ENCODE measurements at places on chromosomes 11 and 22.

DNA sequence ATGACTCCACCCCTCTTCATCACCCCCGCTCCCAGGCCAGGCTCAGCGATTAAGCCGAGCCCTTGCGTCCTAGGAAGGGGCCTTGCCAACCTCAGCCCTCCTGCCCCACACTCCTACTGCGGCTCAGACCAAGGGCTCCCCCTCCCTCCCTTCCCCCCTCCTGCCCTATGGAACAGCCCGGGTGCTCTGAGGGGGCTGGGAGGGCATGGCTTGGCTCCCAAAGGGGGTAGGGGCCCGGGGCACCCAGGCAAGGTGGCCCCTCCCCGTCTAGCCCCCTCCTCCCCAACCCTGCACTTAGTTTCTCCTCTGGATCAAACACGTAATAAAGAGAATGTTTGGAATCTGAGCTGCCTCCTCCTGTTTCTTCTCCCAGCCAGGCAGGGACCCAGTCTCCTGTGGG, 6.3 kb downstream of the RCOR2 start:
- no peak for DNase-seq

GRCh38 chr22:32979606-32980005, 78.6 kb downstream of the SYN3 start:
- no peak for DNase-seq

DNA sequence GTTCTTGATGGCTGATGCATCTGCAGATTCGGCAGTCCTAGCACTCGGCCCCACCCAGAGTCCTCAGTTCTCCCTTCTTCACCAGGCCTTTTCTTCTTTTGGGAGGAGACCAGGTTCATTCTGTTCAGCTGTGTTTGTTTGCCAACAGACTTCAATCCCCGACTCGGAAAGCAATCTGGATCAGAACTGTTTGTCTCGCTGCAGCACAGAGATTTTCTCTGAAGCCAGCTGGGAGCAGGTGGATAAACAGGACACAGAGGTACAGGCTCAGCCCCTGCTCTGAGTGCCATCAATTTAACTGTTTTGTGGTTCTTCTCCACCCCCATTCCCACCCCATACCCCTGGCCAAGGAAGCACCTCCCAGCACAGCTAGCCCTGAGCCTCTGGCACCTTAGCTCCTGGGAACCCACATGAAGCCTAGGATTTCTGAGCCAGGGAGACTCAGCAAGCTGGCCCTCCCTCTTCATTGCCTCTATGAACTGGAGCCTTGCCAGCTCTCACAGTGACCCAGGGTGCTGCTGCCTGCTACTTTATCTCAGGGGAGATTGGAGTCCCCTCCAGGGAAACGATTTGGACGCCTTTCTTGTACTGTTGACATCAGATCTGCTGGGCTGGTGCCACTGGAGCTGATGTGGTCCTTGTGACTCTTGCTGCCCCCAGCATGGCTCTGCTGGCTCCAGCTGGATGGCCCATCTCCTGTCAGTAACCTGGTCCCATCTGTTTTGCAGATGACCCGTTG, 58.2 kb upstream of the HORMAD2 start:
- DNase-seq: no peak

DNA sequence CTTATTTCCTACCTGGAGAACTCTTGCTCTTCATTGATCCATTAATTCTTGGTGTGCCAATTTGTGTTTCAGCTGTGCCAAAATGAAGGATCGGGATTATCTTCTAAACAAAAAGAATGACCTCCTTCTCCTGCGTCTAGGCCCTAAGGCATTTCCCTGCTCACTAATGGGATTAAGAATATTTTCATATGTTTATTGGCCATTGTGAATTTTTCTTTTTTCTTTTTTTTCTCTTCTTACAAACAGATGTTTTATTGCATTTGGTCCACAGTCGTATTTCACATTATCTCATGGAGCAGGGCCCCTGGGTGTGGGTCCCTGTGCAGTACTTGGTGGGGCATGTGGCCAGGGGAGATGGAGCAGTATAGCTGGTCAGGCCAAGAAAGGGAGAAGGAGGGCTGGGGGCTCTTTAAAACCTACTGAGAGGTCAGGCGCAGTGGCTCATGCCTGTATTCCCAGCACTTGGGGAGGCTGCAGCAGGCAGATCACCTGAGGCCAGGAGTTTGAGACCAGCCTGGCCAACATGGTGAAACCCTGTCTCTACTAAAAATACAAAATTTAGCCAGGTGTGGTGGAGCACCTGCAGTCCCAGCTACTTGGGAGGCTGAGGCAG, 35.3 kb upstream of the HORMAD2 start:
- DNase-seq: no peak
